Activated T-cell treated with anti-CD3 and anti-CD28 coated beads, Interleukin-2, amount 50 U/mL, for 72 hours (primary cell): ENCODE measurements at places on chromosomes 13 and 19.

GRCh38 chr13:98260357-98261164 lies 83.5 kb upstream of the RNF113B start:
- no peaks in the 10 kb centered on the region for H3K4me1 ChIP-seq
- H3K27ac ChIP-seq: no peak overlapping the region
- H3K4me3 ChIP-seq: no peak overlapping the region
- H3K36me3 ChIP-seq: no peaks in the 10 kb centered on the region

- no peak overlapping the region for H3K4me3 ChIP-seq
- H3K27ac ChIP-seq: no peak overlapping the region
- H3K36me3 ChIP-seq: no peaks in the 10 kb centered on the region
- H3K4me1 ChIP-seq: no peaks in the 10 kb centered on the region
Observed at GRCh38 chr13:101876951-101877350, 424.5 kb downstream of the ITGBL1 start.

DNA sequence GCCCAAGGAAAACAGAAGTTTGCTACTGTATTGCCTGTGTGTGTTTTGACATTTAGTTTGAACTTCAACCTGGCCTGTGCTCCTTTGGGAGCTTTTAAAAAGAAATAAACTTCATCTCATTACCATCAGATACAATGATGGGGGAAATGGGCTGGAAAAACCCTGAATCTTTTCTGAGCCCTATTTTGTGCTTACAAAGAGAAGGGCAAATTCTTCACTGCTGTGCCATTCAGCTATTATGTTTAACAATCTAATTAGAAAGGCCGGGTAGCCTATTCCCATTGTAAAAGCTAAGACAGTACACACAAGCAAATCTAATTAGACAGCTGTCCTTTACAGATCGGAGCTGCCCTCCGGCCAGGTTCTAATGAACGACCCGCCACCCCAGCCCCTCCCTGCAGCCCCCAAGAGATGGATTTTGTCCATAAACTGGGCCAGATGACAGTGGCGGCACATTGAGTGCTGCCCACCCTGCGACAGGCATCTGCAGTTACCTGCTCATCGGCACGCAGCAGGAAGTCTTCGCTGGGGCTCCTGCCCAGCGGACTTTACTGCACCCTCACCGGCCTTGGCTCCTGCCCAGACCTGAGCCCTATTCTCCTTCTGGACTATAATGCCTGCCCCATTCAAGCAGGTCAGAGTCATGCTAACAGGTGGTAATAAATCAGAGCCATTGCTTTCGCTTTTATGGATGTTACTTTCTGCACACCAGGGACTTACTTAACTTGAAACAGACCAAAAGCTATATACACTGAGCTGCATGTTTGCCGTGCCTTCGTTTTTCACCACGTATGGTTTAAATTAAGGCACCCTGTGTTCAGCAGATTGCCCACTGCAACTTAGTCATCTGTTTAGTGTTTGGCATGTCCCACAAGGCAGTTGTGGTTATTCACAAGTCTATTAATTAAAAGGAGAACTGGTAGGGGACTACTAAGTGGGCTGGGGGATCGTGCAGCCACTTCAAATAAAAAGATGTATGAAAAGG lies 549.6 kb downstream of the FGF9 start:
- H3K27me3 ChIP-seq: no peaks in the 10 kb centered on the region
- peaks cover 14% of the 10 kb centered on the region for H3K4me1 ChIP-seq
- H3K27ac ChIP-seq: no peak overlapping the region
- DNase-seq: no peak
- no peaks in the 10 kb centered on the region for H3K36me3 ChIP-seq

DNA sequence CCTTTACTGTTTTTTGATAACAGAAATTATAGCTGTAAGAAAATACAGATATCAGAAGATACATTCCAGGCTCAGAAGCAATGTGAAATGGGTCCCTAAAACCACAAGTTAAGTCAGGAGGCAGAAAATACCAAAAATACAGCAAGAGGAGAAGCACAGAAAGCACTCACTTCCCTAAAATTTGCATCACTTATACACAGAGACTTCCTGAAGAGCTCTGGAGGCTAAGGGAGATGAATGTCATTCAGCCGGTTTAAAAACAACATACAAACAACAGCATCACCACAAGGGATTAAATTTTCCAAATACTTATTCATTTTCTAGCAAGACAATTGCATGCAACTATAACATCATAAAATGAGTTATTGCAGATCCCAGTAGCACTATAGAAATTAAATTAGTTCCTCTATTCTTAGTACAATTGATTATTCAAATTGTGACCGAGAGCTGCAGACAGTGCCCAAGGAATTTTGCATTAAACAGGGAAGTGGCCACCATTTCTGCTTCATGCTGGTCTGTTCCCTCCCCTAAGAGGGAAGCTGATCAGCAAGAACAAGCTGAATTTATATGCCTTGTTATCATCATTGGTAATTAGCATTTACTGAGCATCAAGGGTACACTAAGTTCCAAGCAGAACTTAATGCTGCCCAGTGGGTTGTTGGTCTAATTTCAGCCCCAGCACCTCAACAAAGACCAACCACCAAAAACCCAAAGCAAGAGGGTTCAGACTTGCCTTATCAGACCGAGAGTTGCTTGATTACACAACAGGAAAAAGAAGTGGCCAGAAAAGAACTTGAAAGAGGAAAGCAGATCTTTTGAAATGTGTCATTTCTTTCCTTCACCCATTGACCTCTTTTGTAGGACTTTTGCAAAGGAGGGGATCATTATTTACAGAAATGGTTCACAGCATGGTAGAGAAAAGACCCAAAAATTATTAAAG lies 140.7 kb downstream of the KCTD12 start:
- DNase-seq: no peak
- no peak overlapping the region for H3K27ac ChIP-seq
- peaks cover 6% of the 10 kb centered on the region for H3K4me1 ChIP-seq
- H3K27me3 ChIP-seq: peaks cover 7% of the 10 kb centered on the region
- H3K4me3 ChIP-seq: no peak overlapping the region
